GM23248 (cell line): ENCODE measurements at places on chromosomes 16 and 17. TPM values are rescaled to one million over a fixed set of nuclear protein-coding genes. Genes with fewer than 3 reads are reported as not detected.

Gene C16orf96
- not detected in 2 replicates for polyA plus RNA-seq

Gene KRTAP4-3
- polyA plus RNA-seq: not detected in 2 replicates

- DNase-seq: peak; percentile 88
Observed at GRCh38 chr17:47694581-47695428, 844 bp downstream of the TBKBP1 start.

DNA sequence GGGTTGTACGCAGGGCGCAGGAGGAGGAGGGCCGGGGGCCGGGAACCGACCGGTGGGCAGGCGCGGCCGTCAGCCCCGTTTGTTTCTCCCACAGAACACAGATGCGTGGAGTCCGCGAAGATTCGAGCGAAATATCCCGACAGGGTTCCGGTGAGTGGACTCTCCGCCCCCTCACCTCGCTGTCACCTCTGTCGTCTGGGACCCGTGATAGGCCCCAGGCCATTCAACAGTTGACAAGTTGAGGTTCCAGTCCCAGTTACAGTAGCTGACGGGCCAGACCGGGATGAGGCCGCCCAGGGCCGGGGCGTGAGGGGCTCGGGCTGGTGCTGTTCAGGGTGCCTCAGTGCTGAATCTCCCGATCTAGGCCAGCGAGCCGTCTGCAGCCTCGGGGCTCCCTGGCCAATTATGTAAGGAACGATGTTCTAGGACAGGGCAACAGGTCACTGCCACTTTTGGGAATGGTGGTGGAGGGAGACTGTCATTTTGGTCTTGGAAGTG is 628 bp downstream of the GABARAPL2 start:
- DNase-seq: peak; percentile 58

- DNase-seq: no peak
Observed at GRCh38 chr16:29987371-29988085, 7.9 kb downstream of the HIRIP3 start.

- peak; percentile 31 for DNase-seq
Observed at GRCh38 chr16:22635357-22635761, 124.7 kb downstream of the NPIPB5 start.
